ENCODE measurements at places on chromosomes 3 and 15.
A peak's percentile ranks its signal among the peaks of the same experiment; 100 is the strongest.

GRCh38 chr3:130242850-130243569 lies 102.5 kb upstream of the COL6A5 start:
- no peak for DNase-seq

- no peak for DNase-seq
Observed at GRCh38 chr3:195257454-195258448, 13.2 kb downstream of the XXYLT1 start.

DNA sequence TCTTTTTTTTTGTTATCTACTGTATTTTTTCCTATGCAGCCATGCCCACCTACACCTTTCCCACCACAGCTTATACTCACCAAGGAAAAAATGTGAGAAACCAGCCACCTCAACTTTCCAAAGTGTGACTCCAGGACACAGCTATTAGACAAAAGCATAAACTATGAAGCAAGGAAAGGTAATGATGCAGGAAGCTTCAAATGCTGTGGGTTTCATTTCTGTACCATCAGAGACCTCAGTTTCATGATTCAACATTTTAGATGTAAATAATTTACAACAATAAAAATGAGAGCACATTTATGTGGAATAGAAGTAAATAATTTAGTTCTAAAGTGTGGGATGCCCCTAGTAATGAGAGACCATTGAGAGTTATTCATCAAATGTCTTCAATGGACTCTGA lies 115.1 kb downstream of the CDIN1 start:
- DNase-seq = no peak

GRCh38 chr3:142021127-142021526 lies 128.2 kb downstream of the TFDP2 start:
- DNase-seq = no peak

DNA sequence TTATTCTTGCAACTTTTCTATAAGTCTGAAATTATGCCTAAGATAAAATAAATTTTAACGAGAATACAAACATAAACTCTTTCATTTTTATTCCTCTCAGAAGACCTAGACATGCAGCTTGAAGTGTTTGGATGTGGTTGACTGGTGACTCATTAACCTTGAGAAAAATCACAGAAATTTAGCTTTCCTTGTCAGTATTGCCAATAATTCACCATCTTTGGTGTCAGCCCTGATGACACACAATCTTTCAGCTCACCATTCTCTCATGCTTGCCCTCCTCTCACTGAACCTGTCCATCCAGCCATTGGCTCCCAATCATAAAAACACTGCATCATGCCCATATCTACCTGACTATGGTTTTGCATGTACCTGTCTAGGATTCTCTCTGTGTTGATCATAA lies 22.6 kb upstream of the TNFAIP8L3 start:
- DNase-seq = no peak

- no peak for DNase-seq
Observed at GRCh38 chr3:56954125-56954524, 106.3 kb upstream of the SPATA12 start.

DNA sequence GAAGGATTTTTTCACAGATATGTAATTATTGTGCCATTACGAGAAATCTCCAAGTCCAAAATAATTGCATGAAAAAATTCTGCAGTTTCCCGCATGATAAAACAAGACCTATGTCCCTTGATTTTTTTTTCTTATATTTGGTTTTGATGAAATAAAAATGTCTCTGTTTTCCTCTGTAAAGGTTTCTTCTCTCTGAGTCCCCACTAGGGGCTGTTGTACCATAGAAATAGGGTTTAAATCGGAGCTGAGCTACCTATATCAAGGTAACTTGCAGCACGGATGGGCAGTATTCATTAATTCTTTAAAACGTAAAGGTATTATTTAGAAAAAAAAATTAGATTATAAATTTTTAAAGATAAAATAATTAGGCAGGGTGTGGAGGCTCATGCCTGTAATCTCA lies 66.6 kb upstream of the IGF1R start:
- no peak for DNase-seq

DNA sequence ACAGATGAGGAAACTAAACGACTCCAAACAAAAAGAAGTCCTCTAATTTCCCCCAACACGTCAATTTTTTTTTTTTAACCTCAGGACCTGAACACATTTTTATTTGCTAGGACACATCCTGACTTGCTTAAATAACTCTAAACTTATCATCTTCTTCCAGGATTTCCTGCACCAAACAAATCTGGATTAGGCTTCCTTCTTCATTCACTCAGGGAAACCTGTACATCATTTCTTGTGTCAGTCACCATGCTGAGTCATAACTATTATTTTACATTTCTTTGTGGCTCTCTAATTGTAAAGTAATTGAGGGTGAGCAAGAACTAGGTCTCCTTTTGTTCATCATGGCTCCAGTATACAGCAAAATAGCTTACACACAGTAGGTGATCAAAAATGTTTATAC lies 433.4 kb upstream of the GBE1 start:
- DNase-seq = no peak

DNA sequence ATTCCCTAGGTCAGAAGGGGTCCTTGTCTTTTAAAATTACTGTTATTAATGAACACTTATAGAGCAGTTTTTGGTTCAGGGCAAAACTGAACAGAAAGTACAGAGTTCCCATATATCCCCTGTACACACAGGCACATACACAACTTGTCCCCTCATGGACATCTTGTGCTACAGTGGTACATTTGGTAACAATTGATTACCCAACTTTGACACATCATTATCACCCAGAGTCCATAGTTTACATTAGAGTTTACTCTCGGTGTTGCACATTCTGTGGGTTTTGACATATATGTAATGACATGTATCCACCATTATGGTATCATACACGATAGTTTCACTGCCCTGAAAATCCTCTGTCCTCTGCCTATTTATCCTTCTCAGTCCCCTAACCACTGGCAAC lies 984 bp upstream of the EDC3 start:
- DNase-seq = no peak

DNA sequence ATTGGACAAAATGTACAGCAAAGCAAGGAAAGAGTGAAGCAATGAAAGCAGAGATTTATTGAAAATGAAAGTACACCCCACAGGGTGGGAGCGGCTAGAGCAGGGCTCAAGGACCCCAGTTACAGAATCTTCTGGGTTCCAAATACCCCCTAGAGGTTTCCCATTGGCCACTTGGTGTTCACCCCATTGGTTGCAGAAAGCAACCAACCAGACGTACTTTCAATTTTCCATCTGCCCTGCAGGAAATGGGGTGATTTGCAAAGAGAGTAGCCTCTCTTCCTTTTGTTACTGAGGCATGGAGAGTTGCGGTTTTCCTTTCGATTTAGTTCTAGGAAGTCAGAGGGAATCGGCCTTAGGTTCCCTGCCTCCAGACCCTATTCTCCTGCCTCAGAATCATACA lies 2.4 kb downstream of the PML start:
- no peak for DNase-seq

DNA sequence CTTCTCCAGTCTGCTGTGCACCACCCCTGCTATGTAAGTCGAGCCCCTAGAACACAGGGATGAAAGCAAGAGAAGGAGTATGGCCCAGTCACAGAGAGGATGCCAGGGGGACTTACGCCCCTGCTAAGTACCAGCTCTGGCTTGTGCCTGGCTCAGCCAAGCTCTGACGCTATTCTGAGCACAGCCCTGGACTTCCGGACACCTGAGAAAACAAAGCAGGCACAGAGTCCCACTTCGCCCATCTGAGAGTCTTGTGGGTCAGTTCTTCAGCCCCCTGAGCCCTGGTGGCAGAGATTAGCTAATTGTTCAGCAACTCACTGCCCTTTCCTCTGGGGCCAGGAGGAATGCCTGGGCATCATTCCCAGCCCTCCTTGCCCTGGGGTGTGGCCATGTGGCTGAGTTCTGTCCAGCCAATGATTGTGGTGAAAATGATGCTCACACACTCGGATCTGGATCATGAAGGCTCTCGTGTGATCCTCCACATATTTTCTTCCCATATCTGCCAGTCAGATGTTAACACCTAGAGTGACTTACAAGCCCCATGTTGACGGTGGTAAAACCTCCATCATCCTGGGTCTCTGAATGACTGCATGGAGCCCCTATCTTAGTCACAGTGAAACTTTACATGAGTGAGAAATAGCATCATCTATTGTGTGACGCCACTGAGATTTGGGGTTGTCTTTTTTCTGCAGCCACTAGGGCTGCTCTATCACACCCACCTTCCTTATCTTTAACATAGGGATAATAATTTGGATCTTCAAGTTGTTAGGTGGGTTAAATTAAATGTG lies 105.7 kb downstream of the TPRA1 start:
- DNase-seq = peak; percentile 70

- no peak for DNase-seq
Observed at GRCh38 chr3:10702961-10703740, 112.9 kb upstream of the SLC6A11 start.

DNA sequence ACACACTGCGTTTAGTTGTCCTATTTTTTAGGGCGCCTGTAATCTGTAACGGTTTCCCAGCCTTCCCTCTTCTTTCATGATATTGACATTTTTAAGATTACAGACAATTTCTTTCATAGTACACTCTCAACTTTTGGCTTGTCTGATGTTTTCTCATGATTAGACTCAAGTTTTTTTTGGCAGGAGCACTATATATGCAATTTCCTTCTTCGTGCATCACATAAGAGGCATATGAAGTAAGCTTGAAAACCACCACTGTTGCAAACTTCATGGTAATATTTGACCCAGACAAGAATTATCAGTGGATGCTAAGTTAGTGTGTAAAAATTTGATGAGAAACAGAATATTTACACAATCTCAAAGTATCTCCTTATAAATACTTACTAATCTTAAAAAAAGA lies 119.2 kb upstream of the CMC1 start:
- no peak for DNase-seq

DNA sequence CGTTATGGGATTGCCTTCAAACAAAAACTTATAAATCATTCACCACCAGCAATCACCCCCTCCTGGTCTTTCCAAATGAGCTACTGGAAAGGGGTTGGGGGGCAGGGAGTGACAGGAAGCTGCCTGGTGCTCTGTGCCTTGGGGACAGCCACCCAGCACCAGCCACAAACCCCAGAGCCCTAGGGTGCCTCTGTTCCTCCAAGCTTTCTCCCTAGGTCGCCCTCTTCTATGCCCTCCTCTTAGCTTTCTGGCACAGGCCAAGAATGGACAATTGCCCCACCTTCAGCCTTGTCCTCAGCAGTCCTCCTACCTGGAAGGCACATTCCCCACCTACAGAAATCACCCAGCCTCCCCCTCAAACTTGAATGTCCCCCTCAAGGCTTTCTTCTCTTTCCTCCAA lies 3.3 kb downstream of the OXTR start:
- no peak for DNase-seq

DNA sequence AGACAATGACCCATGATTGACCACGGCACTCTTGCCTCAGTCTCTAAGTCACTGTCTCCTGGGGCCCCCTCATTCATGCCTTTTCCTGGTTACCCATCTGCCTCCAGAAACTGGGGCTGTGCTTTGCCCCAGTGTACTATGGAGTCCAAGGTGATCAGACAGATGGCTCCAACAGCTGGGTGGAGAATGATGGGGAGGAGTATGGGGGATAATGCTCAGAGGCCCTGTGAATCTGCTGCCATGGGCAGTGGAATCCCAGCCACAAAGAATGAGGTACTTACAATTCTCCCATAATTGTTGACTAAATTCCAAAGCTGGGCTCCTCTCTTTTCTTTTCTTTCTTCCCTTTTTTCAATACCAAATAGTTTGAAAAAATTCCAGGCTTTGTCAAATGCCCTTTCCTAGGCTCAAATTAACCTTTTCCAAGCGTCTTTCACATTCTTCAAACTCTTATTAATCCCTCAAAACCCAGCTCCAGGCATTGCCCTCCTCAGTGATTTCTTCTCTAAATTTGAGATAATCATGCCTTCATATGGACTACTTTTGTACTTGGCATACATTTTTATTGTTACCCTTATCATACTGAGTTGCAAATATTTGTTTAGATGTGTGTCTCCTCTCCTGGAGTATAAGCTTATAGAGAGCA lies 148.5 kb upstream of the ICE2 start:
- no peak for DNase-seq

- no peak for DNase-seq
Observed at GRCh38 chr15:29043736-29044502, 158.1 kb downstream of the APBA2 start.

GRCh38 chr15:66679061-66679656 lies 22.9 kb upstream of the SMAD6 start:
- no peak for DNase-seq

GRCh38 chr3:149455989-149456388 lies 18.5 kb upstream of the TM4SF4 start:
- no peak for DNase-seq

GRCh38 chr3:16842272-16843270 lies 42.2 kb upstream of the PLCL2 start:
- peak; percentile 82 for DNase-seq

- no peak for DNase-seq
Observed at GRCh38 chr3:65893631-65894030, 145.1 kb downstream of the MAGI1 start.

- DNase-seq = no peak
Observed at GRCh38 chr3:175159202-175159601, 300.1 kb downstream of the NAALADL2 start.

- no peak for DNase-seq
Observed at GRCh38 chr3:178042376-178042775, 493.9 kb upstream of the KCNMB2 start.

- DNase-seq = no peak
Observed at GRCh38 chr3:173938616-173939015, 541.1 kb downstream of the NLGN1 start.

DNA sequence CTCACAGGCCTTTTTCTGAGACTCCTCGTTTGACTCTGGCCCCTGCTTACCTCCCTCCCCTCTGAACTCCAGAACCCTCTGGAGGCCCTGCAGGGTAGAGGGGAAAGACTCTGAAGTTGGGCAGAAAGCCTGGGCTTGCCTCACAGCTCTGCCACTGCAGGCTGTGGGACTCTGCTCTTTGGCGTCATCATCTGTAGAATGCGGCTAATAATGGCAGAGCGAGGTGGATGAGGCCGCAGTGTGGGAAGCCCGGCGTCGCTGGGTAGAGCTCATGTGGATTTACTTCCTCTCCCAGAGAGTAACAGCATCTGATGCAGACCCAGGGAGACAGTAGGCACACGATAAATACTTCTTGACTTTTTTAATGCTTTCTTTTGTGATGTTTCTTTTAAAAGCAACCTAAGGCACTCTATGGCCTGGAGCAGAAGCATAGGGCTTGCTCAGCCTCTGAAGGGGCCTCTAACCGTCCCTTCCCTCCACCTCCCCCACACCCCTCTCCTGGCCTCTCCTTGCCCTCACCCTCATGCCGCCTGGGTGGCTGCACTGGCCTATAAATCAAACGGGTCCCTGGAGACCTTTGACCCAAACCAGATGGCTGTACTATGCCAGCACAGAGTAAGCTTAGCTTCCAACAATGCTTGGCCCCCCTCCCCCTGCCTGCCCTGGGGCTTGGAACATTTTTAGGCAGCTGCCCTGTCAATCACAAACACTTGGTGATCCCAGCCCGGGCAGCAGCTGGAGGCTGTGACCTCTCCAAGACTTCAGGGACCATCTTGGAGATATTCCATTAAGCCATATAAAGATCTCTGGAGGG lies 32.9 kb downstream of the SPSB4 start:
- no peak for DNase-seq

- DNase-seq = peak; percentile 22
Observed at GRCh38 chr15:28945626-28946230, 60.0 kb downstream of the APBA2 start.

DNA sequence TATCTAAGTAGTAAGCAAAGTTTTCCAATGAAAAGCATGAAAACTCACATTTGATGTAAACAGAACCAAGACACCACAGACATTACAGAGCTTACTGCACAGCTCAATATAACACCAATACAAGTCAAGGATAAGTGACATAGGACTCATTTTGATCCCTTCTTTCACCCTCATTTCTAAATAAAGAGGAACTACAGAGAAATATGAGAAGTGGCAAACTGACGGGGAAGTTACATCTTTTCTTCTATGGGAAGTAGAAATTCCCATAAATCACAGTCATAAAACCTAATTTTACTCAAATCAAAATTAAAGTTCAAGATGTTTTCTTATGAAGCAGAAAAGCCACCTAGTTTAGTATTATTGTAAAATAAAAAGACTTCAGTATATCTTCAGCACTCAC lies 3.8 kb downstream of the ATG3 start:
- DNase-seq = no peak

Data from cardiac septum (tissue), 1 donor.